ENCODE measurements at places on chromosomes 12 and 14.

- DNase-seq, result no peak
Observed at GRCh38 chr14:50814161-50814560, 16.8 kb downstream of the NIN start.

GRCh38 chr12:49188916-49189367 lies at the start of gene TUBA1A:
TUBA1A (minus strand) TSS chr12:49189080; CDS start chr12:49188979, 101 bp downstream.
- DNase-seq, result peak; percentile 100

DNA sequence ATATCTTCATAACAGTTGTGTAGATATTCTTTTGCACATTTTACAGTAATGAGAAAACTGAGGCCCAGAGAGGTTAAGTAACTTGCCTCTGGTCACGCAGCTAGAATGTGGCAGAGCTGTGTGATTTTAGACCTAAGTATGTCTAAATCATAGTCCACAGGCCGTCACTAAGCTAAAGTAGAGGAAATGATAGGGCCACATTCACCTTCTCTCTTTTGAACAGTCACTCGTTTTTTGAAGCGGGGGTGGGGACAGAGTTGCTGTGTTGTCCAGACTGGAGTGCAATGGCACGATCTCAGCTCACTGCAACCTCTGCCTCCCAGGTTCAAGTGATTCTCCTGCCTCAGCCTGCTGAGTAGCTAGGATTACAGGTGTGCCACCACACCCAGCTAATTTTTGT lies 68.5 kb downstream of the RASSF3 start:
- DNase-seq, result no peak

DNA sequence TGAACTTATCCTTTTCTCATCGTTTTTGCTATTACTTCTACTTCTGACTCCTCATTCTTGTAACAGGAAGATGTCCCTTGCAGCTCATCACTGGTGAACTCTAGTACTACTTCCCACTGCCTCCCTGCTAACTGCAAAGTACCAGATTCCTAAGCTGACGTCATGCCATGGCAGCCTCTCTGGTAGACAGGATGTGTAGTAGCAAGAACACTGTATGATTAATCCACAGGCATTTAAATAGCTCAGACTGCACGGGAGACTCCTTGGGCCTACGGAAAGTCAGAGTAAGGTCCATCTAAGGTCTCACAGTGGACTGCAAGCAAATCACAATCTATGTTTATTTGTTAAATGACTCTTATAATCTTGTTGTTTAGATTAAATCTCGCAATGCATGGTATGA lies 43.5 kb downstream of the DNAI7 start:
- no peak for DNase-seq

DNA sequence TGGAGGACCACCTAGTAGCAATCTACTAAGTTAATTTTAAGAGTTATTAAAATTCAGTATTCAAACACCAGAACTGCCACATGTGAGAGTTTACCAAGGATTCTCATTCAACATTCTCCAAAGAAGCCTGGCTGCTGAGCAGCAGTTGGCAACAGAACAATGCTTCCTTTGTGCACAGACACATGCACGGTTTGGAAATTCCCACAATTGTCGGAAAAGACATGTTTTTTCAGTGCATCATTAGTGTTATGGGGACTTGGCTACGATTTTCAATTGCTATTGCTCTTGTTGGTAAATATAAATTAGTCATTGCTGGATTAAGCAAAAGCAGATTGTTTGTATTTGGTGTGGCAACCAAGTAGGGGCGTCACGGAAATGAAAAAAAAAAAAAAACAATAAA lies 22.2 kb downstream of the ST8SIA1 start:
- no peak for DNase-seq

DNA sequence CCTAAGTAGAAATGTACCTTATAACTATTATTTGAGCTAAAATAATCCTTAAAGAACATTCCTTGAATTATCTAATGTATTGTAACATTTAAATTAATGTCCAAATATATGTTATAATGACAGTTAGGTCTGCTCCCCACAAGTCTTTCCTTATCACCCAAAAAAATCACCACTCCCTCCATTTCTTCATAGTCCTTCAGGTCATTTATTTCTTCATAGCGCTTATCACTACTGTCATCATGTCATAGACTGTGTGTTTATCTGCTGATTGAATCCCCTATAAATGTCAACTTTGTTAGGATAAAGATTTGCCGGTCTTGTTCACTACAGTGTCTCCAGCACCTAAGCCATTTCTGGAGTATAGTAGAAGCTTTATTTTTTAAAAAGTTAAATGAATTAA lies 12.0 kb downstream of the LUM start:
- DNase-seq, result no peak

DNA sequence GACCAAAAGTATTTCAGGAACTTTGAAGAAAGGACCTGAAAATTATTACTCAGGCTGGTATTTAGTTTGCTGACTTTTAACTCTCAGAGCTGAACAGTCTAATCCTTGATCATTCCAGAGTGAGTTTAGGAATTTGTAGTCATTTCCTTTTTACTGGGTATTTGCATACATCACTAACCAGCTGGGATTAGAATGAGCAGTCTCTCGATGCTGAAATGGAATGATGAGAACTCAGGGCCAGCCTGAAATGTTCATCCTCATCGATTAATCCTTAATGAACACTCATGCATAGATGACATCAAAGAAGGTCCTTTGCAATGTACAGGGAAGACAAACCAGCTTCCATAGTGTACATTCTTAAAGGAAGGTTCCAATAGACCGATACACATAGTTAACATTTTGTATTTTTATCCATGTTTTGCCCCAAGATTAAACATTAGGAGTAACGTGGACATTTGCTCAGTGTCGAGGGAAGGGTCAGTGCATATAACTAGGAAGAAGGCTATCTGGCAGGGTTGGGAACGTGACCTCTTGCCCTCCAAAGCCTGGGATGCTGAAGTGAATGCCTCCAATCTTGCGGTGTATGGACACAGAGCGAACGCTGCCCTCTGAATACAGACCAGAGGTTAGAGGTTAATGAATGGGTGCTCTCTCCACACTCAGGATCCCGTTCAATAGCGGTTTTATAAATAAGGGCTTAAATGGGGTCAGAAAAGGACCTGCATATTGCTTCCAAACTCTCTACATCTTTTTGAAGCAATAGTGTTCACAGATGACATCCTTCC lies 14.5 kb downstream of the FBXL14 start:
- DNase-seq, result no peak

- DNase-seq, result no peak
Observed at GRCh38 chr12:69884386-69884785, 59.4 kb downstream of the MYRFL start.

GRCh38 chr12:15629108-15629507 lies 160.1 kb downstream of the EPS8 start:
- DNase-seq, result no peak

GRCh38 chr12:53849656-53850055 lies 89.0 kb upstream of the HOXC13 start:
- no peak for DNase-seq

DNA sequence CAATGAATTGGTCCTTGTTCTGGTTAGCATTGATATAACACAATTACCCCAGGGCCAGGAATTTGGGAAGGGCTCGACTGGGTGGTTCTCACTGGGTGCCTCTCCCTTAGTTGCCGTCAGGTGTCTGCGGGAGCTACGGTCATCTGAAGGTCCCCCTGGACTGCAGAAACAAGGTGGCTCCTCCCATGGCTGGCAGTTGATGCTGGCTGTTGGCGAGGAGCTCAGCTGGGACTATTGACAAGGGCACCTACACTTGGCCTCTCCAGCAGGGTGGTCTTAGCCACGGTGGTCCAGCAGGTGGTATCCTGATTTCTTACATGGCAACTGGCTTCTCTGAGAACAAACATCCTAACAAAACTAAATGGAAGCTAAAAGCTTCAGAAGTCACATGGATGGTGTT lies 41.0 kb upstream of the RGS6 start:
- no peak for DNase-seq

- DNase-seq, result no peak
Observed at GRCh38 chr14:99099051-99099787, 172.8 kb downstream of the BCL11B start.

DNA sequence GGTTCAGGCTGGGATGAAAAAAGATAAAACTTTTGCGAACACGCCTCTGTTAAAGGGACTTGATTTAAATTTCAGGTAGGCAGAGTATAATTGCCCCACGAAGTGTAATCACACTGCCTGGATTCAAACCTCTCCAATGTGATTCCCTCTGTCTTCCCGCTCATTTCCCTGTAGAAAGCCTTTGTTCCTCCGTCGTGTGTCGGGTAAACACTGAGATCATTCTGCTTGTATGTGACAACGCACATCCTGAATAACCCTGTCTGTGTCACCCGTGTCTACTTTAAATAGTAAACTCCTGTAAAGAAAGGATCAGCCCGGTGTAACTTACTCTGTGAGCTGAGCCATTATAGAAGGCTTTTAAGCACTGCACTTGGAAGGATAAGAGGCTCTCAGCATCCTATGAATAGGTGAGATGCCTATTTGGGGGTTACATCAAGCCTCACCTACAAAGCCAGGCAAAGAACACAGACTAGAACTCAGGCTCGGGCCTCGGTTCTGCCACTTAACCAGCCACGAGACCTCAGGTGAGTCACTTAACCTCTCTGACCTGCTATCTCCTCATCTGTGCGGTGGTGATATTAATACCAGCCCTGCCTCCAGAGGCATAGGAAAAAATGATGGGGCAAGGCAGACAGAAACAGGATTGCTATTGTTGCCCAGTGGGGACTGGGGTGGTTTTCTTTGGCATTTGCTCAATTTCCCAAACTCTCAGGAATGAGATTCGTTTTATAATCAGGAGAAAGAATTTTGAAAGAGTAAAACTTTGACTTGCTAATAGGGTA lies 74.2 kb downstream of the RBM19 start:
- DNase-seq, result peak; percentile 84

- no peak for DNase-seq
Observed at GRCh38 chr12:132159555-132160003, 15.3 kb downstream of the NOC4L start.

DNA sequence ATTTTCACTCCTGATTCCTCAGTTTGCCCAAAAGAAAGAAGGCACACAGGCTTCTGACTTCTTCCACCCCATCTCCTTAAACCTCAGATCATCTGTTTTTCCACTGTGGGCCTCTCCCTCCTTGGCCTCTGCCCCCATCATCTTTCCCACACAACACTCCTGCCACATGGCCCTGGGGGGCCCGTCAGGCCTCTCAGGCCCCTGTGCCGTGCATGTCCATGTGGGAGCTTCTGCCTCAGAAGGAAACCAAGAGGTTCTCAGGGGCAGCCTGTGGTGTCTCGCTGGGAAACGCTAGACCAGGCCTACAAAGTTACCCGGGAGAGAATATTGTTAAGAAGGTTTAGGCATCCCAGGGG lies 8.0 kb downstream of the KLHL33 start:
- no peak for DNase-seq

GRCh38 chr12:122856999-122857671 lies 21.9 kb downstream of the HIP1R start:
- DNase-seq, result no peak

GRCh38 chr14:51792809-51793208 lies 67.6 kb upstream of the GNG2 start:
- no peak for DNase-seq

GRCh38 chr14:90454041-90455000 lies 57.5 kb downstream of the CALM1 start:
- no peak for DNase-seq

DNA sequence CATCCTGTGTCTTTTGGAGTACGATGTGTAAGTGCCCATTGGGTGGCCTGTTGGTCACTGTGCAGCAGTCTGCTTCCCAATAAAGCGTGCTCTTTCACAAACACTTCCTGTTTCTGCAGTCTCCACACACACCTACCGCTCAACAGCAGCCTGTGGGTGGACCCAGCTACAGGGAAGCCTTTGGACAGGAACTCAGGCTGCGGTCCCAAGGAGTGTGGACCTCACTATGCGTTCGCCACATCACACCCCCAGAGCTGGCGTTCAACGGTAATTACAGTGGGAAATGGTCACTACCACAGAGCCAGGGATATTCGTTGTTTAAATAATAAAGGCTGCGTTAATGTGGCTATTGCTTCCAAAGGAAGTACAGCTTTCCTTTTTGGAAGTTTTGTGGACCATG lies 16.2 kb downstream of the PSMC1 start:
- DNase-seq, result no peak

- no peak for DNase-seq
Observed at GRCh38 chr14:102320033-102320660, 601 bp downstream of the ZNF839 start.

DNA sequence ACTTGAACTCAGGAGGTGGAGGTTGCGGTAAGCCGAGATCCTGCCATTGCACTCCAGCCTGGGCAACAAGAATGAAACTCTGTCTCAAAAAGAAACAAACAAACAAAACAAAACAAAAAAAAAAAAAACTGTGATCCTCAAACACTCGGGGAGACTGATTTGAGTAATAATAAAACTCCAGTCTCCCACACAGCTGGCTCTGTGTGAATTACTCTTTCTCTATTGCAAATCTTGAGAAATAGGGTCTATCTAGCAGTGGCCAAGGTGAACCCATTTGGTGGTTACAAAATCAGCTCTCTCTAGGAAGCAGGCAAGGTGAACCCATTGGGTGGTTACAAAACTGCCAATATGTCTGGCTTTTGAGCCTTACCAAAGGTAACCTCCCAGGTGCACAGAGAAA lies 6.0 kb upstream of the ACOT6 start:
- DNase-seq, result no peak

- DNase-seq, result no peak
Observed at GRCh38 chr12:108939594-108939993, 59.7 kb downstream of the DAO start.

GRCh38 chr12:98737322-98737712 lies 92.2 kb downstream of the APAF1 start:
- DNase-seq, result no peak

DNA sequence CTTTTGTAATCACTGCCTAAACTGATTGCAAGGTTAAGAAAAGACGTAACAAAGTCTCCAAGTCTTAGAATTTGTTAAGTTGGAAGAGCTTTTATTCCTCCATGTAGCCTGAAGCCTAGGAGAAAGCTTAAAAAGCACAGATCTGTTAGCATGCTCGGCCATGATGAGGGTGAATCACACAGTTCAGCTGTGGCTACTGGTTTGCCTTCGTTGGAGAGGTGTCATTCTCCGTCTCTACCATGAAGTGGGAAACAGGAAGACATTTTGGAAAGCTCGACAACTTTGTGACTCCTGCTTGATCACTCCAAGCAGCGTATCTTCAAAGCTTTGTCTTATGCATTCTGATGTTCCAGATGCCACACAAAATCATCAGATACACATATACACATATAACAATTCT lies 27.1 kb downstream of the DCP1B start:
- no peak for DNase-seq

DNA sequence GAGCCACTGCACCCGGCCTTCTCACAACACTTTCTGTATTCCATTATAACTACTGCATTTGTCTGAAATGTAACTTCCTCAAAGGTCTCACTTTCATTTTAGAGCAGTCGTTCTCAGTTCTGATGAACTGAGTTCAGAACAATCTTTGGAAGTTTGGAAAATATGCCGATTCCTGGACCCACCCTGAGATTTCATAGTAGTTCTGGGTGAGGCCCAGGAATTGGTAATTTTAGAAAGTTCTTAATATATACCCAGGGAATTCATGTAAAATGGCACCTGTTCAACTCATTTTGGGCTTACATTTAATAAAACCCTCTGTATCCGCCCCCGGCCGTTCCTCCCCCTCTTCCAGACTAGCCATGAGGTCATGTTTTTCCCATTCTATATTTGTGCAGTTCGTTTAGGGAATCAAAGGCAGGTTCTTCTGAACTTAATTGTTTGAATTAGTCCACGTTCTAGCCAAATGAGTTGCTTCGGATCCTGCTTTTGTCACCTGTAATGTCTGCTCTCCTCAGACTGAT lies 5.9 kb downstream of the GSG1 start:
- no peak for DNase-seq

All from NCI-H1436 treated with DMSO at 0.1 percent for 48 hours (cell line).